ENCODE measurements at places on chromosomes 11 and 22.

DNA sequence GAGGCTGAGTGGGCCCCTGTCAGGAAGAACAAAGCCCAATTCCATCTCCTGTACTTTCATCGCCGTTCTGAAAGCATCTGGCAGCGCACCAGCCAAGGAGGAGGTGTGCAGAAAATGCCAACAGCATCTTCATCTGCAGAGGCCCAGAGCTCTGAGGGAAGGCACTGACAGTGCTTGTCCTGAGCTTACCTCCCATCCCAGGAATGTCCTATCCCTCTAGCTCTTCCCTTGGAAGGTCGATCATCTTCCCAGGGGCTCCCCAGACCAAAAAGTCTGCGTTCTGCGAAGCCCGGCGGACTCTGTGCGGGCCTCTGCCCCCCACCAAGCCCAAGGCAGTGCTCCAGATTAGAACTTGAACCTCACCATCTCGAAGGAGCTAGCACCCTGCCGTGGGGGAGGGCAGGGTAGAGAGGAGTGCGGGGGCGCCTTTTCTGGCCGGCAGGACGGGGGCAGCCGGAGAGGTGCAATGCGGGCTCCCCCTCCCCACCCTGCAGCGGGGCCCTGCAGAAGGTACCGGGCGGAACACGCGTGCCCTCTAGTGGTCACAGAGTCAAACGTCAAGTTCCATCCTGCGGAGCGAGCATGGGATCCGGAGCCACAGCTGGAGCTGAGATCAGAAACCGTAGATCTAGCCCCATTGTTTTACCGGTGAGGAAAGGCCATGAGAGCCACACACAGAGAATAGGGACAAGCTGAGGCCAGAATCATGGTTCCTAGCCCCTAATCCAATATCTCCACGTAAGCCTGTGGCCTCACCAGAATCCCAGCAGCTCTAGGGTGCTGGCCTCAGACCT lies 5.0 kb downstream of the SCN2B start:
- peak; percentile 58 for DNase-seq

DNA sequence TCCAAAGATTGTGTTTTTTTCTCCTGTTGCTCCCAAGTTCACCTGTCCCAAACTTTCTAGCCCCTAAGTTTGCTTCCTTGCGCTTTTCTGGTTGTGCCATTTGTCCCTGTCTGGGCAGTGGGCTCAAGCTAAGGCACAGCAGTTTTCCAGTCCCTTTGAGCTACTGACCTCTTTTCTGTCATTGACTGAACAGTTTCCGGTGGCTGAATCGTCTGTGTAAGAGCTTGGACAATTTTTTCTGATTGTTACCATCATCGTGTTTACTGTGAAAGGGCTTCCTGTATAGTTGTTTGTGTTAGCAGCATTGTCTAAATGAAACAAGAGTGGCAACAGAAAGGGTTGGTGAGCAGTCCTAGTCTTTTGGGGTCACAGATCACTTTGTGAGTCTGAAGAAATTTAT lies 49.8 kb downstream of the BMAL1 start:
- no peak for DNase-seq

DNA sequence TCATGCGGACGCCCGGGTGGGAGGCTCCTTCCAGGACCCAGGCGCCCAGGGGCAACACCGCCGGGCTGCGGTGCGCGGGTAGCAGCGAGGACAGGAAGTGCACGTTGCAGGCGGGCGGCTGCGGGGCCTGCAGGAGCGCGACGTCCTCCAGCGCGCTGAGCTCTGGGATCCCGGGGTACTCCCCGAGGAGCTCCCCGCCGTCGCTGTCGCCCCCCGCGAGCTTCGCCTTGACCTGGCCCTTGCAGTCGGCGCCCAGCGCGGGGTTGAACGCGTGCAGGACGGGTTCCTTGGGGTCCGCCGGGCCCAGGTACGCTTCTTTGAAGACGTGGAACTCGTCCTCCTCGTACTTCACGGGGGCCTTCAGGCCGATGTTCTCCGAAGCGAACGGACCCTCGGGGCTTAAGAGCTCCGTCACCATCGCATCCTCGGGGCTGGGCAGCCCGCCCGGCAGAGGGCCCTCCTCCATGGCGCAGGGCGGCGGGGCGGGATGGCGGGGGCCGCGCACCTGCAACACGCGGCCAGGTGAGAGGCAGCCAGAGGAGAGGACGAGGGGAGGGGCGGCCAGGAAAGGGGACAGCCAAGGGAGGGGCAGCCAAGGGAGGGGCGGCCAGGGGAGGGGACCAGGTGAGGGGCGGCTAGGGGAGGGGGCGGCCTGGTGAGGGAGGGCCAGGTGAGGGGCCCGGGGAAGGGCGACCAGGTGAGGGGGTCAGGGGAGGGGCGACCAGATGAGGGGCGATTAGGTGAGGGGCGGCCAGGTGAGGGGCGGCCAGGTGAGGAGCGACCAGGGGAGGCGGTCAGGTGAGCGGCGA lies 921 bp downstream of the TESMIN start:
- peak; percentile 31 for DNase-seq

GRCh38 chr22:47083379-47083986 lies 321.0 kb downstream of the TBC1D22A start:
- no peak for DNase-seq

GRCh38 chr22:47630741-47631534 lies 868.5 kb downstream of the TBC1D22A start:
- no peak for DNase-seq

DNA sequence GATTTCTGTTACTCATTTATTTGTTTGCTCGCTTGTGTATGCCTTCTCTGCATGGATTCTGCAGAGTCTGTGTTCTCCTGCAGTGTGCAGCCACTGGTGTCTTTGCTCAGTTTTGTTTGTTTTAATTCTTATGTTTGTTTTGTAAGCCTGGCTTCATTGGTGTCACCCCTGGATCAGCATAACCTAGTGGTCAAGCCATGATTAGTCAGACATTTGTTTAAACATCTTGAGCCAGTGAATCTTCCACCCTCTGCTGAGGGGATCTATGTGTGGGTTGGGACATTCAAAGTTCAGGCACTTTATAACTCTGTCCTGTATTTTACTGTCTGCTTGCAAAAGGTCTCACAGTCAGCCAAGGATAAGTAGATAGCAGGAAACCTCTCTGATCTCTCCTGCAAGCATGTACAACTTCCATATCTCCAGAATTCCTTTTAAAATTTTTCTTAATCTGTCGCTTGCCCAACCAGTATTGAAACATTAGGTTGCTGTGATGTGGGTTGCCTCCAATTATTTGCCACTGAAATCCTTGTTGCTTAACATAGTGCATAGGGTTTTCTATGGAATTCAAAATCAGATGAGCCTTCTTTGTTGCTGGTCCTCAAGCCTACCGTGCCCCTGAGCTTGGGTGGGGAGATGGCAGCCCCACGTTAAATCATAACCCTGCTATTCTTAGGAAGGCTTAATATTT lies 86.8 kb downstream of the KCNQ1OT1 start:
- no peak for DNase-seq

GRCh38 chr11:124150684-124151083 lies 32.5 kb upstream of the OR10D3 start:
- DNase-seq = peak; percentile 31

GRCh38 chr11:66124564-66124963 lies 54.5 kb downstream of the PACS1 start:
- no peak for DNase-seq

DNA sequence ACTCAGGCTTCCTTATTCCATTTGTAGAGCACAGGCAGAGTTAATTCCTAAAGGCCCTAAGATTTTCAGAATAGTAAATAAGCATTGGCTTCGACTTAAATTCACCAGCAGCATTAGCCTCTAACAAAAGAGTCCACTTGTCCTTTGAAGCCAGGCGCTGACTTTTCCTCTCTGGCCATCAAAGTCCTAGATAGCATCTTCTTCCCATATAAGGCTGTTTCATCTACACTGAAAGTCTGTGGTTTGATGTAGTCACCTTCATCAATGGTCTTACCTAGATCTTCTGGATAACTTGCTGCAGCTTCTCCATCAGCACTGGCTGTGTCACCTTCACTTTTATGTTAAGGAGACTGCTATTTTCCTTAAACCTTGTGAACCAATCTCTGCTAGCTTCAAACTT lies 118.3 kb upstream of the SOX6 start:
- DNase-seq = no peak

- no peak for DNase-seq
These were observed 12.6 kb downstream of the HIKESHI start for GRCh38 chr11:86314636-86315035.

DNA sequence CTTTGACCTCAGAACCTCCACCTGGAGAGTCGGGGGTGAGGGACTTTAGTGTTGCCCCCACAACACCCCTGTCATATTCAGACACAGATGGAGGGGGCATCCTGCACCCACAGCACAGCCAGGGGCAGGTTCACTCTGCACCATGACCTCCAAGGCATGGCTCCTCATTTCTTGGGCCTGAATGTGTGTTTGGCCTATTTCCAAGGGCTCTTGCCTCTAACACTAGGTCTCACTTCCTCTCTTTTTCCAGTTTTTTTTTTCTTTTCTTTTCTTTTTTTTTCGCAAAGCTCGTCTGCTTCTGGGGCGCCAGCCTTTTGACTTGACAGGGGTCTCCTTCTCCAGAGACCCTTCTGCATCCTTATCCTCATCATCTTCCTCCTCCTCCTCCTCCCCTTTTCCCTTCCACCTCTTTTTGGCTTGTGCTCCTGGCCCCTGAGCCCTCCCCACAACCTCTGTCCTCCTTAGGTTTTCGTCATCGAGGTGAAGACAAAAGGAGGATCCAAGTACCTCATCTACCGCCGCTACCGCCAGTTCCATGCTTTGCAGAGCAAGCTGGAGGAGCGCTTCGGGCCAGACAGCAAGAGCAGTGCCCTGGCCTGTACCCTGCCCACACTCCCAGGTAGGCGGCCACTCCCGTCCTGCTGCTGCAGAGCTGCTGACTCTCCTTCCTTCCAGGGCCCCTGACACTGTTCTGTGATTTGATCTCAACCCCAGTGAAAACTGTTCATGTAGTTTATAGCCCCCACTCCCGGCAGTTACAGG lies 3.8 kb downstream of the NCF4 start:
- no peak for DNase-seq

DNA sequence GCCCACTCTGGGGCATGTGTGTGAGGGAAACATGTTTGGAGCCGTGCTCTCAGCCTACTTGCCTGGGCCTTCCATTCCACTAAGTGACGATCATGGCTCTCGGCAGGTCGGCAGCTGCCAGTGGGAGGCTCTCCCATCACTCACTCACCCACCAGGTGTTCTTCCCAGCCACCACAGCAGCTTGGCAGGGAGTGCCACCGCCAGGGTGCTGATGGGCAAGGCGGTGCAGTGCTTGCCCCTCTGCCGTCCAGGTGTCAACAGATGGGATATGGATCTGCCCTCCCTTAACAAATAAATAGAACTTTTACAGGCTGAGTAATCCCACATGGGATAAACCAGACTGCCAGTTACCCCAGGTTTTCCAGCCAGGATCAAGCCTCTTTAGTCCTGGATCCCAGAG lies 205.5 kb upstream of the TMEM45B start:
- no peak for DNase-seq

DNA sequence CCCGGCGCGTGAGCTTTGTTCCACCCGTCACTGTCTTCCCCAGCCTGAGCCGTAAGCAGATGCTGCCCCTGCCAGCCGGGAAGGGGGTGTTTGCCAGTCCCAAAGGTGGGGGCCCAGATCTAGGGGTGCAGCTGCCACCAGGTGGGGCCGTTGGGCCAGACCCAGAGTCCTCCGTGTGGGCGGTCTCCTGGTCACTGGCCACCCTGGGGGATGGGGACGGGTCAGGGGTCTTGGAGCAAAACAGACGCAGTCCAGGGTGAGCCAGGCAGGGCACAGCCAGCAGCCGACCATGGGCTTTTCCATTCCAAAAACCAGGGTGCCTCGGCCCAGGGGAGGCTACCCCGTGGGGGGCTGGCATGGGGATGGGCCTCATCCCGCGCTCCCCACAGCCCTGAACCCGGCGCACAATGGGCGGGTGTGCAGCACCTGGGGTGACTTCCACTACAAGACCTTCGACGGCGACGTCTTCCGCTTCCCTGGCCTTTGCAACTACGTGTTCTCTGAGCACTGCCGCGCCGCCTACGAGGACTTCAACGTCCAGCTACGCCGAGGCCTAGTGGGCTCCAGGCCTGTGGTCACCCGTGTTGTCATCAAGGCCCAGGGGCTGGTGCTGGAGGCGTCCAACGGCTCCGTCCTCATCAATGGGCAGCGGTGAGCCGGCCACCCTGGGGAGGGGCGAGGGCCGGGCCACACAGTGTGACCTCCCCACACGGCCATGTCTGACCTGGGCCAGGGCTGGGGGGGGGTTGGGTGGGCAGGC lies 3.5 kb downstream of the MUC5B start:
- DNase-seq = no peak

GRCh38 chr22:45422237-45422983 lies 8.9 kb downstream of the RIBC2 start:
- no peak for DNase-seq

DNA sequence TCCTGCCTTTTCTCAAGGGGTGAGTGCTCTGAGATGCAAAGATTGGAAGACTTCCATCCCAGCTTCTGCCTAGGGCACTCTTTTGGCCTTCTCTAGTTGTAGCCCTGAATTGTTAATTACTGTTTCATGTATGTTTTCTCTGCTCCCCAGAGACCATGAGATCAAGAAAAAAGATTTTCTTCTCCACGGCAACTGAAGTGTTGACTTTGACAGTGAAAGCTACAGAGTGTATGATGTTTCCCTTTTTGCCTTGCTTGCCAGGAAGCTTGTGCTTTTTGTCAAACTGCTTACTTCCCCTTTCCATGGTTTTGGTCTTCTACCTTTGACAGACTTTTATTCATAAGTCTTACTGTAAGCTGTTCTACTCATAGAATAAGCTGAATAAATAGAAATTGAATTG lies 23.3 kb upstream of the EIF3D start:
- peak; percentile 80 for DNase-seq

DNA sequence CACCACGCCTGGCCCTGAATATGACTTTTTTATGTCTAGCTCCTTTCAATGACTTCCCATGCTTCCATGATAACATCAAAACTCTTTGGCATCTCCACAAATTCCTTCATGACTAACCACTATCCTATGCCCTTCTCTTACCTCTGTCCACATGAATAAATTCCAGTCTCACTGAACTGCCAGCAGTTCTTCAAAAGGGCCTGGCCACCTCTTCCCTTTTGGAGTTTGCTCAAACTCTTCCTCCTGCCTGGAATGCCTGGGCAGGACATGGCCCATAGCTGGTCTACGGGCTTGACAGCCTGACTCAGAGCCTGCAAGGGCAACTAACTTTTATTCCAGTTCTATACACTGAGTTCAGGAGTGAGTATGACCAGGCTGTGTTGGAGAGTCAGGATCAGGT lies 41.8 kb upstream of the ZBTB16 start:
- DNase-seq = no peak

DNA sequence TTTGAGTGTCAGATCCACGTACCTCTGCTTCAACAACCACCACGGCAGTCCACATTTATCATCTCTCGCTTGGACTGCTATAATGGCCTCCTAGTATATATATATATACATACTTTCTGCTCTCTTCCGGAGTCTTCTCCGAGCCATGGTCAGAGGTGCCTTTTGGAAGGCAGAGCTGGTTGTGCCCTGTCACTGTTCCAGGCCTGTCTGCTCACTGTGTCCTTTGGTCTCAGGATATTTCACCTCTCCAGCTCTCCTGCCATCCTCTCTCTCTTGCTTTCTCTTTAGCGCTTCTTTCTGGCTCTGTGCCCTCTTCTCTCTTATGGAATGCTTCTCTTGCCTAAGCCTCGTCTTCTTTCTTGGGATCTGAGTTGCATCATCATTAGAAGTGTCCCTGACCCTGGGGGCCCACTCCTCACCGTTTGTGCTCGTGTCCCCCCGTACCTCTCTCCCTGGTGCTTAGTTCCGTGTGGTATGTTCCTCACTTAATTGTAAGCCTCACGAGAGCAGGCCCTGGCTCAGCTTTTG lies 86.1 kb upstream of the RASSF10 start:
- DNase-seq = no peak

- no peak for DNase-seq
These were observed 41.8 kb downstream of the KCNC1 start for GRCh38 chr11:17776212-17776875.

Data from hematopoietic multipotent progenitor cell (in vitro differentiated cells).